ENCODE measurements at places on chromosomes 1 and 21. TPM values are rescaled to one million over a fixed set of nuclear protein-coding genes. Genes with fewer than 3 reads are reported as not detected.

FLAD1 gene
- 14.2 TPM for polyA plus RNA-seq

- H3K36me3 ChIP-seq, result no peaks in the 10 kb centered on the region
- no peaks in the 10 kb centered on the region for H3K27me3 ChIP-seq
- no peak for DNase-seq
- no peak within 1 kb of the TSS for H3K4me3 ChIP-seq
Measured at GRCh38 chr1:196887515-196888239, at the start of gene CFHR4. Gene CFHR4 (plus strand): TSS chr1:196888052. CDS start chr1:196888151, 99 bp downstream.

PAQR6 gene
- 0.72 TPM for polyA plus RNA-seq

LGR6 gene
- 1.9 TPM for polyA plus RNA-seq

FAM3B gene
- polyA plus RNA-seq, result 0.42 TPM

DNA sequence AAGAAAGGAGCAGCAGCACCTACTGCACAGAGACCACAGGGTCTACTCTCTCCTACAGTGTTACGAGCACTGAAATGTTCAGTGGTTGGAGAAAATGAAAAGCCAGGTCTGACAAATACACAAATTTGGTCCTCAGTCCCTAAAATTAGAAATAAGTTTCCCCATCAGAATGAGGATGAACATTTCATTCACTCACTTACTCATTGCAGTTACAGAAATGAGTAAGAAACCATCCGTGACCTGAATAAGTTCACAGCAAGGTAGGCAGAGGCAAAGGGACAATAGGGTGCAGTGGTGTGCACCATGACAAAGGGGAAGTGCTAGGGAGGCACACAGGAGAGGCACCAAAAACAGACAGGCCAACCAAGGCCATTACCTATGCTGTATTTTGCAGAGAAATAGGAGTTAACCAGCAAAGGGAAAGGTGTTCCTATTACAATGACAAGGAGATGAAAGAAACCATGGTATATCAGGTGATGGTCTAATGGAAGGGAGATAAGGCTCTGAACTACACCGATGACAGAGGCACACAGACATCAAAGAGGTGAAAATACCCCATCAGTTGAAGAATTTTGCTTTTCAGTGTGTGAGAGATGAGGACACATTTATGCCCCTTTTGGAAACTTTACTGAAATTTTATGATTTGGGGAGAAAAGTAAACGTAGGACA is 29.4 kb downstream of the VAV3 start:
- H3K4me3 ChIP-seq, result no peak overlapping the region
- no peaks in the 10 kb centered on the region for H3K27me3 ChIP-seq
- no peaks in the 10 kb centered on the region for H3K36me3 ChIP-seq

DNA sequence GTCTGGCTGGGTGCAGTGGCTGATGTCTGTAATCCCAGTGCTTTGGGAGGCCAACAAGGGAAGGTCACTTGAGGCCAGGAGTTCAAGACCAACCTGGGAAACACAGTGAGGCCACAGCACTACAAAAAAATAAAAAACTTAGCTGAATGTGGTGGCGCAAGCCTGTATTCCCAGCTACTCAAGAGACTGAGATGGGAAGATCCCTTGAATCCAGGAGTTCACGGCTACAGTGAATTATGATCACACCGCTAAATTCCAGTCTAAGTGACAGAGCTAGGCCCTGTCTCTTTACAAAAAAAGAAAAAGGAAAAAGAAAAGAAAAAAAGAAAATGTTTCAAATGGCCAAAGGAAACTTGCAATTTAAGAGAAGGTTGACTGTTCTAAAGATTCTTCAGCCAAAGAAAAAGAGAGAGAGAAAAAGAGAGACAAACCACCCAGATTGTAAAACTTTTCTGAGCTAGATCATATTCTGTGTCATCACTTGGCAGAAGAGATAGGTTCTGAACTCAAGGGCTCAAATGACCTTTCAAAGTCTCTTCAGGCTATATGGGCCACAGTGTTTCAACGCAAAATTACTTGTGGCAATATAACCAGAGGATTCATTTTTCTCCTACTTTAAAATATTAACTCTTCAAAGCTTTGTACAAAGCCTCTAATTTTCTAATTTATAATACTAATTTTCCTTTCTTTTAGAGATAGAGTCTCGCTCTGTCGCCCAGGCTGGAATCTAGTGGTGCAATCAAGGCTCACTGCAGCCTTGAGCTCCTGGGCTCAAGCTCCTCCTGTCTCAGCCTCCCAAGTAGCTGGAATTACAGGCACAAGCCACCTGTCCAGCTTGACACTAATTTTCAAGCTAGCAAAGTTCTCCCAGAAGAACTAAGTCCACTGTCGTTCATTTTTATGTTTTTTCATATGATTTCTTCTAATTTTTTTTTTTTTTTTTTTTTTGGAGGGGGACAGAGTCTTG is 20.5 kb downstream of the ARID4B start:
- H3K4me1 ChIP-seq, result peaks cover 12% of the 10 kb centered on the region
- H3K27ac ChIP-seq, result no peak overlapping the region
- no peak overlapping the region for H3K4me3 ChIP-seq
- no peaks in the 10 kb centered on the region for H3K36me3 ChIP-seq
- no peak for DNase-seq
- H3K27me3 ChIP-seq, result no peaks in the 10 kb centered on the region

WDR64 gene
- polyA plus RNA-seq, result 0.10 TPM

GRCh38 chr1:43545339-43545694 is 14.6 kb downstream of the PTPRF start:
- no peak overlapping the region for H3K27ac ChIP-seq
- H3K4me3 ChIP-seq, result no peak overlapping the region
- H3K27me3 ChIP-seq, result no peaks in the 10 kb centered on the region
- H3K36me3 ChIP-seq, result no peaks in the 10 kb centered on the region

DNA sequence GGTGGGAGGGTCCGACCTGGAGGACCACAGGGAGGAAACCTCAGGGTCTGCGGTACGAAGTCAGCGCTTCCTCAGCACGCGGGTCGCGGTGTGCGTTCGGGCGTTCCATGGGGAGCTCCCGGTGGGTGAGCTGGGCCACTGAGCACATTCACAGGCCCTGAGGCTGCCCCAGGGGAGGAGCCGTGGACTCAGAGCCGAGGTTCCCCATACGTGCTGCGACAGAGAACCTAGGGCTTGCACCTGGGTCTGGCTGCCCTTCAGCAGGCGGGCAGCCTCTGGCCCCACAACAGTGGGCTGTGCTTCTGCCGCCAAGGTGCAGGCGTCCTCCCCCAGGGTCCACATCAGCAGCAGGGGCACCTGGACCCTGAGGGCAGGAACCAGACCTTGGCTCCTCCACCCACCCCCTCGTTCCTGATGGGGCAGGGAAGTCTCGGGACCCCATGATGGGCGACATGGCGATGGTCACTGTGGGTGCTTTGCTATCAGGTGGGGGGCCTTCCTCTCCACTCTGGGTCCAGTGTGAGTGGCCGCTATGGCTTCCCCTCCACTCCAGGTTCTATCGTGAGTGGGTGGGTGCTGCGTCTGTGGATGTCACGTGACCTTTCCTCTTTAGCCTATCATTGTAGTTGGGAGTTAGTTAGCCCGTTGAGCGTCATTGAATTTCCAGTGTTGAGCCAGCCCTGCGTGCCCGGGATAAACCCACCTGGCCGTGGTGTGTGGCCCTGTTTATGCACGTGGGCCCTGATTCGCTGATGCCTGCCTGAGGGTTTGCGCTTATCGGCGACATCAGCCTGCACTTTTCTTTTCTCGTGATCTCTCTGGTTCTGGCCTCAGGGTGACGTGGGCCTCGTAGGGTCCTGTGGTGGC is 27.9 kb downstream of the FTCD start:
- DNase-seq, result peak; percentile 31
- no peaks in the 10 kb centered on the region for H3K4me1 ChIP-seq
- H3K27me3 ChIP-seq, result no peaks in the 10 kb centered on the region
- H3K27ac ChIP-seq, result no peak overlapping the region
- H3K36me3 ChIP-seq, result no peaks in the 10 kb centered on the region

DNA sequence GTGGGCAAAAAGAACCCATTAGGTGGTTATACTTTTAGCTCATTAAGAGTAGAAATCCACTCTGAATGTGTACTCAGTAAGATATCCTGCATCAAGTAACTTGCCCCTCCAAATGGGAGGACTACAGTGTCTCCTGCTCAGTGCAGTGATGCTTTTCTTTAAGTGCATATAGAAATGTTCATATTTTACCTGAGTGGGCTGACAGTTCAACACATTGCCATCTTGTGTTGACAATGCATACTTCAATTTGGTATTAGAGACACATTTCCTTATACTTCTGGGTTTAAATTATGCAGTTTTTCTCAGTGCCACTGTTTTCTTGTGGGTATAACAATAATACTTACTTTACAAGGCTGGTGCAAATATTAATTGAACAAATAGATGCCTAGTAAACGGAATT is 318.6 kb upstream of the TMPRSS15 start:
- no peak for DNase-seq
- no peaks in the 10 kb centered on the region for H3K27me3 ChIP-seq
- H3K4me1 ChIP-seq, result no peaks in the 10 kb centered on the region
- no peak overlapping the region for H3K27ac ChIP-seq
- no peak overlapping the region for H3K4me3 ChIP-seq

DNA sequence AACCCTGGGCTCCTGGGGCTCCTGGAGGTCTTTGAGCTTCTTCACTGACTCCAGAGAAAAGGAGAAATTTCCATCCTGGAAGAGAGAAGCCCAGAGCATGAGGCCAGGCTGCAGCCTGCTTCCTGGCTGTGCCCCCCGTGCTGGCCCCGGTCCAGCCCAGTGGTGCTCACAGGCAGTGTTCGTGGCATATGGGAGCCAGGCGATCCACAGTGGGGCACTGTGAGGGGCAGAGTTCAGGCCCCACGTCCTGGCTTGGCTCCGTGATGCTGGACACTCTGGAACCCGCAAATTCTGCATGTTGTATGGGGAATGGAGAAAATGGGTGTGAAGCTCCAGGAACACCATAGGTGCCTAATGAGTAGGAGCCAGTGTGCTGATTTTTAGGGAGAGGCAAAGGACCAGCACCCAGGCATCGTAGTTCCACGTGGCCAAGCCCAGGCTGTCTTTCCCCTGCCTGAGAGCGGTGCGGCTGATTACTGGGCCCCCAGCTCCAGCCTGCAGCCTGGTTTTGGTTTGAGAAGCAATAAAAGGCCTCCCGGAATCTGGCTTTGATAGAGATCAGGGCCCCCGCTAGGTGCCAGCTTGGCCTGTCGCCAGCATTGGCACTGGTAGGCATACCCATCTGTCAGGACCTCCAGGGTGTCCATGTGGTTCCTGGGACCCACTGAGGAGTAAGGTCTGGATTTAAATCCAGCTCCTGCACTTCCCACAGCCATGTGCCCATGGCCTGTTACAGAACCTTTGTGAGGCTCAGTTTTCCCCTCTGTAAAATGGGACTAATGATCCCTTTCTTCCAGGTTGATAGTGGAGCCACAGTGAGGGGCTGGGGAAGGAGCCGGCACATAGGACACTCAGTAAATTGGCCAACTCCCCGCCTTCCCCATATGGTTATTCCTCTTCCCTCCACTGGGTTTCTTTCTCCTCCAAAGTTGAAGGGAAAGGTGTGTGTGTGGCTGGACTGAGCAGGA is 725 bp downstream of the GUCA2A start:
- no peak overlapping the region for H3K4me3 ChIP-seq
- H3K36me3 ChIP-seq, result no peaks in the 10 kb centered on the region
- no peaks in the 10 kb centered on the region for H3K4me1 ChIP-seq
- no peaks in the 10 kb centered on the region for H3K27me3 ChIP-seq

- peak; percentile 67 for DNase-seq
- no peak overlapping the region for H3K27ac ChIP-seq
- no peaks in the 10 kb centered on the region for H3K4me1 ChIP-seq
Measured at GRCh38 chr1:201480231-201481003, 11.4 kb upstream of the PHLDA3 start.

AZIN2 gene
- polyA plus RNA-seq, result 9.4 TPM
